Cerebellar cortex (tissue), 1 donor: ENCODE measurements at places on chromosomes 3 and 15.

- DNase-seq = no peak
These were observed 337.2 kb upstream of the ZNF385D start for GRCh38 chr3:22088204-22088603.

- peak; percentile 42 for DNase-seq
These were observed 30.4 kb upstream of the TMCO5A start for GRCh38 chr15:37903919-37904625.

- peak; percentile 75 for DNase-seq
These were observed 514.1 kb downstream of the MECOM start for GRCh38 chr3:169149349-169149890.

DNA sequence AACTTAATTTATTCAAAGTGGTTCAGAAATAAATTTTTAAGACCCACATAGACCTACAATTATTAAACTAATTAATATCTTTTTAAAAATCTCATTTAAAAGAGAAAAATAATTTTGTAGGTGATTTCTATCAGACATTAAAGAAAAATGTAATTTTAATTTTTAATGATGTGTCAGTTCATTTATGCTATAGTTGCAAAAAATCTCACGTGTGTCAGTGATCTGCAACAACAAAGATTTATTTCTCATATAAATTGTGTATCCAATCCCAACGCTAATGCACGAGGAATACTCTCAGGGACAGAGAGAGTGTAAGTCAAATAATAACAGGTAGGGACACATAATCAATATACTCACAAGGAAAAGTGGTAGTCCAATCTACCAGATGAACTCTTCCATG is 456.6 kb upstream of the CCDC54 start:
- DNase-seq = no peak

- no peak for DNase-seq
These were observed 71.8 kb downstream of the RBPMS2 start for GRCh38 chr15:64703632-64703959.

GRCh38 chr3:45119824-45120358 is 26.3 kb downstream of the CDCP1 start:
- DNase-seq = no peak

DNA sequence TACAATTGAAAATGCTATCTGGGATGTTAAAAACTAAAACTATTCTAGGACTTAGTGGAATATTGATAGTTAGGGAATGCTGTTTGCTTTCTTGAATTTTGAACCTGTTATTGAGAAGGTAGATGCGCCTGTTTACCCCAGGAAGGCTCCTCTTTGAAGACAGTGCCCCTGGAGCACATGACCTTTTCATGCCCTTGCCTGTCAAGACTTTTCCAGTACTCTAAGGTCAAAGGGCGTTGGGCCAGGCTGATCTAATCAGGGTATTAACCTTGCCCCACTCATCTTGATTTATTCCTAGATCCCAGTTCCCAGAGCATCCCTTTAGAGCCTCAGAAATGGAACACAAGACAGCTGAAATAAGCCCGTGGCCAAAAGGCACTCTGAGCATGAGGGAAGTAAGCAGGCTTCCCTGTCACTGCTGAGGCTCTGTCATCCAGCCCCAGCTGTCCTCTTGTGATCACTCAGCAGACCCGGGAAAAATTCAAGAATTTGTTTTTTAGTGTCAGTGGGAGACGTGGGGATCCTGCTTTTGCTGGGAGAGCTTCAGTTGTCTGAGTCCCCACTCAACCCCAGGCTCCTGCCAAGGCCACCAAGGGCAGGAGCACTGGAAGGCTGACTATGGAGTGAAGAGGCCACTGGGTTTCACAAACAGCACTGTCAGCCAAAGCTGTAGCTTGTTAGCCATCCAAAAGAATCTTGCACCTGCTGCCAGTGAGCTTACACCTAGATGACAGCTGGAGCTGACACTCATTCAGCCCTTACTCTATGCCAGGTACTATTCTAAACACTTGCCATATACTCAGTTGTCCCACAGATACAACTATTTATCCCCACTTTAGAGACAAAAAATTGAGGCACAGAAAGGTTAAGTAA is 169.0 kb downstream of the PGPEP1L start:
- no peak for DNase-seq

- DNase-seq = no peak
These were observed 24.8 kb upstream of the MEIS2 start for GRCh38 chr15:37125143-37125542.

- DNase-seq = no peak
These were observed 64.2 kb upstream of the IL12A start for GRCh38 chr3:159924411-159924810.

DNA sequence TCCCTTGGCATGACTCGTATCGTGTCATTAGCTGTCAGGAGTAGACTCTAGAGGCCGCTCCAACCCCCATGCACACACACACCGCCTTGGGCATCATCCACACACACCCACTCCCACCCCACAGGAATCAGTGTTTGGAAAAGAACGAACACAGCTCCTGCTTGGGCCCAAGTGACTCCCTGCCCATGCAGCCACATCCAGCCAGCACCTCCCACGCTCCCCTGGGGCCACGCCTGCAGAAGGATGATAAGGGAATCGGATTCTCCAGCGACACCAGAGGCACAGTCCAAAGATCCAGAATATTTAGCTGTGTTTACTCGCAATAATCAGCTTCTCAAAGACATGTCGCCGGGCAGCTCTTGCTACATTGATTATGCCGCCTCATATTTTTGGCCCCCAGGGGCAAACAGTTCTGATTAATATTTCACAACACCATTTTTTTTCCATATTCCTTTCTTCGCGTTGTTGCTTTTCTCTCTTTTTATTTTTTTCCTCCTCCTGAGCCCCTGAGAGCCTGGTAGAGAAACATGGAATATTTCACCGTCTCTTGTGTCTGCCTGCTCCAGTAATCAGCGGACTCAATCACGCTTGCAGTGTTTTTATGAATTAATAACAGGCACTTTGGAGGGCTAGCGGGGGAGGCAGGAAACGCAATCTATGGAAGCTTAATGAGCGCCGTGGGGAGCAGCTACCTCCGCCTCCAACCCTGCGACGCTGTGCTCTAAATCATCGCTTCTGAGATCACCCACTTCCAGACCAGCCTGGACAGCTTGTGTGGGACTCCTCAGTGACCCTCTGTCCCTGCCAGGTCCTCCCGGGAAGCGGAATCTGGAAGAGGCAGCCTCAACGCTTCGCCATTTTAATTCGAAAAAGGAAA is 221.4 kb downstream of the TLE3 start:
- no peak for DNase-seq

- no peak for DNase-seq
These were observed 451.0 kb downstream of the EDEM1 start for GRCh38 chr3:5638550-5638949.

- no peak for DNase-seq
These were observed 80.2 kb downstream of the LRRK1 start for GRCh38 chr15:100999369-100999768.

GRCh38 chr3:134198414-134198813 is 52.2 kb downstream of the RYK start:
- DNase-seq = no peak

GRCh38 chr3:117567906-117568305 is 858.3 kb downstream of the TUSC7 start:
- no peak for DNase-seq

DNA sequence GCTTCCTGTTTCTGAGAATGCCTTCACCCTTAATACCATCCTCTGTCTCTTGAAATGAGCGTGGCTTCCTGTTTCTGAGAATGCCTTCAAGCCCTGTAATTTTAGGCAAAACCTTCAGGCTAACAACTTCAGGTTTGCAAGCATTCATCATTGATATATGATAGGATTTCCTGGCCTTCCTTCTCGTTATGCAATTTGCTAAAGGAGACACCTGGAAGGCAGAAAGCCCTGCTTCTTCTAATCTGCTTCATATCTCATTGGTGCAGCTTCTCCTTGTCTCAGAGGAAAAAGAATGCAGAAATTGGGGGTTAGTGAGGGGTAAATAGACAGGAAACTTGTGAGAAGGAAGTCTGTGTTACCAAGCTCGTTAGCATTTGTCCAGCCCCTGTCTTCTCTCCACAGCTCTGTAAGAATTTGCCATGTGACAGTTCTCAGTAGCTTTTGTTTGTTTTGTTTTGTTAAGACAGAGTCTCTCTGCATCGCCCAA is 7.3 kb downstream of the ARL6IP5 start:
- no peak for DNase-seq

DNA sequence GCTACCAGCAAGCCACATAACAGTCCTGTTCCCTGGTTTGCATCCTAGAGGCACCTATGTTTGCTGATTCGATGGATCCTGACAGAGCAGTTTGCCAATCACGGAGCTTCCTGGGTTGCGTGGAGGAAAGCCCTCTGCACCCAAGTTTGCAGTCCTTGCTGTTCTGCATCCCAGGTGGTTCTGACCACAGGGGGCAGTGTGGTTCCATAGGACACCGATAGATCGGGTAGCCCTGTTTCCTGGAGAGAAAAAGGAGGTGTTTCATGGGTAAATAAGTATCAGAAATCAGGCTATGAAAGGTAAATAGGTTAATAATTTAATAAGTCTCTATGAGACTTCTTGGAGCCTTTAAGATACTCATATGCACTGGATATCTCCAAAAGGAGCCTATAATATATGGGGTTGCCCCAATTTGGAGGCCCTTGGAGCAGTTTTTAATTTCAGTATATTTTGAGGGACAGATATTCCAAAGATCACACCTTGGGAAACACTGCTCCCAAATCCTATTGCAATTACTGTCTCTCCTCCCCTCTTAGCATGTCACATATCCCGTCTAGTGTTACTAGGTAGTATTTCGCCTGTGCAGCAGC is 194.6 kb upstream of the TPM1 start:
- DNase-seq = peak; percentile 79

GRCh38 chr3:79039192-79039591 is 728.6 kb downstream of the ROBO1 start:
- DNase-seq = no peak

DNA sequence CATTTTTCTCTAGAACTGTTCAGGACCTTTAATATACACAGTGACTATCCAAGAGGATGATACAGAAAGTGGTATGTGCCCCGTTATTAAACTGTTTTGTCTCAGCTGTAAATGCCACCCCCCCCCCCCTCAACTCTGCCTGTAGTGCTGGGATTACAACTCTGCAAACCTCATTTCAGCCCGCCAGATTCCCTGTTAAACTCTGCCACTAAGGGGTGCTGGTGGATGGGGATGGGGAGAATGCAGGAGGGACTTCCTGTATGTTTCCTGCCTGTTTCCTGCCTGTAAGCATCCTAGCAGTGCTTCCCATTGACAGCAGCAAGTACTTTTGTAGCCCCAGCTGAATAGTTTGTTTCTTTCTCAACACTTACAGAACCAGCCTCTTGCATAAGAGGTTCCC is 301.7 kb upstream of the RORA start:
- no peak for DNase-seq

- no peak for DNase-seq
These were observed 814 bp upstream of the TEX264 start for GRCh38 chr3:51670053-51670822.

- no peak for DNase-seq
These were observed 230.5 kb downstream of the NFKBIZ start for GRCh38 chr3:102079809-102080197.

DNA sequence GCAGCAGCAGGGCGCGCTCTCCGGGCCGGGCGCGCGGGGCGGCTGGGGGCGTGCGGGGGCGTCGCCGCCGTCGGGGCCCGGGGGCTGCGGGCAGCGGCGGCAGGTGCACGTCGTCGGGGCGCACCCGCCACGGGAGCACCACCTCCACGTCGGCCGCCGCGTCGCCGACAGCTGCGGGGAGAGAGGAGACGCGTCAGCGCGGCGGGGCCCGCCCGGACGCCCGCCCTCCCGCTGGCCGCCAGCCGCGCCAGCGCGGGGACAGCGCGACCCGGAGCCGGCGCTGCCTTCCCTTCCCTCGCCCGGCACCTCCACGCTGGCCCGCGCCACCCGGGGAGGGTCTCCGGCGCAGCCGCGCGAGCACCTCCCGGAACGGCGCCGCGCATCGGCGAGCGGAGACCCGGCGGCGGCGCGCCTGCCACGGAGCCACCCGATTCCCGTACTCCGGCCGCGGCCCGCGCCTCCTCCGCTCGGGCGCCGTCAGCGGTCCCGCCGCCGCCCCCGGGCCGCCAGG is 481 bp downstream of the ADAMTS17 start:
- DNase-seq = no peak
